GM13977 (cell line): ENCODE measurements at places on chromosomes 7 and 10.
A peak's percentile ranks its signal among the peaks of the same experiment; 100 is the strongest.

DNA sequence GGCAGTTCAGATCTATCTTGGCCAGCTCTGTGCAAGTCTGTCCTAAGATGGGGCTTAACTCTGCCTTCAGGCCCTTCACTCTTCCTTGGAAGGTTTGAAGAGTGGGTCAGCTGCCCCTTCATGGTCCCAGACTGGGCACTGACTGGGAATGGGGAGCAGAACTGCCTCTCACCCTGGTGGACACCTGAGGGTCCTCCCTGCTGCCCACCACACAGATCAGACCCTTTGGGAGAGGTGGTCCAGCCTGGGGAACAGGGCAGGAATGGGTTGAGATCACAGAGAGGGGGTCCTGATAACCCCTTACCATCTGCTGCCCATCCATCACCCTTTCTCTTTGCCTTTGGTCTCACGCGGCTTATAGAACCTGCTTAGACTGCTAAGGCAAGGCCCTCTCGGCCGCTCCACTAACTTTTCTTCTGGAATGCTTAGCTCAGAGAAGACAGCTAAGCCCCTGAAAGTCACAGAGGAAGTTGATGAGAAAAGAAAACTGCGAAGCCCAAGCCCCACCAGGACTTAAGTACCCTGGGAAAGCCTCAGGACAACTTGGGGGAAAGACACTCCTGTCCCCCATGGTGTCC lies 402 bp upstream of the CDHR1 start:
- no peak for DNase-seq

- peak; percentile 77 for DNase-seq
Measured at GRCh38 chr10:12902135-12902572, 99.4 kb downstream of the CCDC3 start.

GRCh38 chr7:96663871-96664445 lies 45.7 kb downstream of the SEM1 start:
- no peak for DNase-seq

DNA sequence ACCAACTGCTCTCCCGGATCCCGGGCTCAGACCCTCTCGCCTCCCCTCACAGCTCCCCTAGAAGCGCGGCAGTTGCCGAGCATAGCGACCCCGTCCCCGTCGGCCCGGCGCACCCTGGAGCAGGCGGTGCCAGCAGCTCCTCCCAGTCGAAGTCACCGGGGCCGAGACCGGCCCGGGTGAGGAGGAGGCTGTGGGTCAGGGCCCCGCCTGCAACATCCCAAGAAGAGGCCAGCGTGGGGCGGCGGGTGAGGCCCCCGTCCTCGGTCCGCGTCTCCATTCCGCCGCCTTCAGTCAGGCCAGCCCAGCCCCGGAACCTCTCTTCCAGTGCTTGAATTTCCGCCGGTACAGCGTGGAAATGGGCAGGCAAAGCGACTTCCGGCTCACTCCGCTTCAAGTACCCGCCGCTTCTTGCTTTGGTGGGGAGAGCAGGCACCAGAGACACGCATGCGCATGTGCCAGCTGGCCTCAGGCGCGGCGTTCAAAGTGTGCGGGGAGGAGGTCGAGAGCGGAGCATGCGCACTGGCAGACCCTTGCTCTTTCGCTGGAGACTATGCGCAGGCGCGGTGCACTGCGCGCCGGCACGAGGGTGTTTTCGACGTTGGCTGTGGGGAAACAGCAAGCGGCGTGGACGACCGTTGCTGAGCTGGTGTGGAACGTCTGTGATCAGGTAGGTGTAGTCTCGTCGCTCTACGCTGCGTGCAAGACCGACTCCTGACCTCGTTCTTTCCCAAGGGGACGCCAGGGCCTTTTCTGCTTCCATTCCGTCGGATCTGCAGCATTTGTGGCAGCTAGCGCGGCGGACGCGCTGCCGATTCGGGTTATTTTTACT lies at the start of gene C10orf88:
TSS of gene C10orf88 (minus strand) at position 326 of the 829 bp plus-strand sequence. CDS start at position 277, 49 bp downstream.
- DNase-seq: peak; percentile 96

- DNase-seq: no peak
Measured at GRCh38 chr10:13684252-13684791, 97.6 kb downstream of the PRPF18 start.

- DNase-seq: no peak
Measured at GRCh38 chr10:85651497-85651882, 715.1 kb downstream of the GRID1 start.

DNA sequence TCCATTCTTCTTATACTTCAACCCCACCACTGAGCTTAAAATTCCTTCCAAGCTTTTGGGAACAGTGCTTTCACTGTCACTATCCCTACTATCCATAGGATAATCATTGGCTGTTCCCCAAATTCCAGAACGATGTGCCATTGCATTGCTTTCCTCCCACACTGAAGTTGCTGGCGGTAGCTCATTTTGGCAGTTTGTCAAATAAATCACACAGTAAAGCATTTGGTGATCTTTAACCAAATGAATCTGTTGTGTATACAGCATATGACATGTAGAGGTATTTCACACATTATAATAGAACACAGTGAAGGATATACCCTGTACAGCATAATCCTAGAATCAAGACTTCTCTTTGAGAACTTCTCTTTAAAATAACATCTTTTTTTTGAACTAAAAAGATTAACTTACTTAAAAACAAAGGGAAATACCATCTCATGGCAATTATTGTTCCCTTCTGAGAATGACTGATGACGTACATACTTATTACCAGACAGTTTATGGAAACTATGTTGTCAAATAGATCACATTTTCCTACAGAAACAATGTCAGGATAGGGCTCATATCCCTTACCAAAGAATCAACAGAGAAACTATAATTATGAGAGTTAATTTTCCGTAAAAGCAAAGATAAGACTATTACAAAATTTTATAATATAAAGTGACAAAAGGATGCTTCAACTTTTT lies 93.6 kb downstream of the CTNNA3 start:
- DNase-seq: no peak
